ENCODE measurements at places on chromosomes 12 and 14.
A peak's percentile ranks its signal among the peaks of the same experiment; 100 is the strongest.

DNA sequence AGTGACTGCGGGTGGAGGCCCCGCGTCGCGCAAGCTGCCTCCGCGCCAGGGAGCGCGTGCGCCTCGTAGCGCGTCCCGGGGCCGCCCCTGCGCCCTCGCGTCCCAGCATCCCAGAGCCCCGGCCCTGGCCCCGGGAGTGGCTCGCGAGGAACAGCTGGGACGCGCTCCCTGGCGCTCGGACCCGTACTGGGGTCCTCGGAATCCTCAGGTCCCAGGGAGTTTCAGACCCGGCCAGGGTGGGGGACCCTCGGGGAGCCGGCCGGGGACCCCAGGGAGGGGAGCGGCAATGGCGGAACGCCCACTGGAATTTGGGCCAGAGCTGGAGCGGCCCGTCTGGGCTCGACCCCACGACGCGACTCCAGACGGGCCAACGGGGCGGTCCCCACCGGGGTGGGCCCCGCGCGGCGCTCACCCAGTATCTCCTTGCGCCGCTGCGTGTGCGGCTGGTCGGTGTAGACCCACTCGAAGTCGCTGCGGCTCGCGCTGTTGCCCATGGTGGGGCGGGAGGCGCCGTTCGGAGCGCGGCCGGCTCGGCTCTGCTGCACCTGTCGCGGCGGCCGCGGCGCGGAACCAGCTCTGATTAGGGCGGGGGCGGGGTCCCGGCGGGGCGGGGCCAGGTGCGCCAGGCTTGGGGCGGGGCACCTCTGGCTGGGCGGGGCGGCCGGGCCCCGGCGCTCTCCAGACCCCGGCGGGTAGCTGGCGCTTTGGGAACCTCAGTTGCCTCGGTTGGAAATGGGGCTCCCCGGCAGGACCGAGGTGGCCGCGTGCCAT is at the start of gene DEGS2:
DEGS2 (minus strand) TSS at position 552 of the 771 bp plus-strand sequence; CDS start at position 494, 58 bp downstream.
- no peak for DNase-seq

- DNase-seq: no peak
These were observed 3.6 kb upstream of the TTC7B start for GRCh38 chr14:90819734-90820393.

DNA sequence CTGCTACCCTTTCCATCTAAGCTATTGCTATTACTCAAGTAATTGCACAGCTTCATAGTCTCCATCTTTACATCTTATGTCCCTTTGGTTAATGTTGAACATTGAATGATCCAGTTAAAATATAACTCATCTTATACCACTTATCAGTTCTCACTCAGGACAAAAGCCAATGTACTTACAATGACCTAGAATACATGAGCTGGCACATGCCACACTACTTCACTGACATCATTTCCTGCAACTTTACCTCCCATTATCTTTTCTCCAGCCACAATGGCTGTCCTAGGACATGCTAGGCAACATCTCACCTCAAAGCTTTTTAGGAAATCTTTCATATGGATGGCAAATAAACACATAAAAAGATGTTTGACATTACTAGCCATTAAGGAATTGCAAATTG is 309.2 kb downstream of the FOXG1 start:
- DNase-seq: no peak

- DNase-seq: peak; percentile 42
These were observed 30.4 kb downstream of the DLGAP5 start for GRCh38 chr14:55160989-55161388.

DNA sequence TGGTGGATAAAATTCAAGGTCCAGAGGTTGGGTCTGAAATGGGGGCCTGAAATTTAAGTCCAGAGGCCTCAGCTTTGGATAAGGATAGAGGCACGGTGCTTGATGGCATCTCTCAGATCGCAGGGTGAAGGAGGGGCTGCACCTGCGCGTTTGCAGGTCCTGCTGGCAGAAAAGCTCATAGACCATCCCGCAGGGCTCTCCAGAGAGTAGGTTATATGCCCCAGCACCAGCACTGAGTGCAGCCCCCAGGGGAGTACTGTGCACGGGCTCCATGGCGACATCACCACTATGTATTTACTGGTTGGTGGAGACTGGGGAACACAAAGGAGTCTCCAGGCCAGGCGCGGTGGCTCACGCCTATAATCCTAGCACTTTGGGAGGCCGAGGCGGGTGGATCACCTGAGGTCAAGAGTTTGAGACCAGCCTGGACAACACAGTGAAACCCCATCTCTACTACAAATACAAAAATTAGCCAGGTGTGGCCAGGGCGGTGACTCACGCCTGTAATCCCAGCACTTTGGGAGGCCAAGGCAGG is 4.3 kb upstream of the CD63 start:
- no peak for DNase-seq

- no peak for DNase-seq
These were observed 67.8 kb downstream of the METTL25 start for GRCh38 chr12:82426081-82426480.

DNA sequence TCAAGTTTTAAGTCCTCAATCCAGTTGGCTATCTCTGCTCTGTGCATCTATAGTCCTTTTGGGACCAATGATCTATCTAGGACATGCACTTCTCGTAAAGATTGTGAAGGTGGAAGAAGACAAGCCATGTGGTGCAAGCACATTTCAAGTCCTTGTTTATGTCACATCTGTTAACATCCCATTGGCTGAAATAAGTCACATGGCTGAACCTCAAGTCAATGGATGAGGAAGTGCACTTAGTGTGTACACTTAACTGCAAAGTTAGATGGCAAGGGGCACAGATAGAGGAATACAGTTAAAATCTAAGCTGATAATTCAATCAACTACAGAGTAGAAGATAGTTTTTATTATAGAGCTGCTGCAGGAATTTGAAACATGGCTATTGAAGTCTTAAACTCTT is 362.8 kb upstream of the TBX3 start:
- DNase-seq: no peak

GRCh38 chr14:67392800-67393199 is 19.2 kb downstream of the PLEK2 start:
- no peak for DNase-seq

GRCh38 chr12:46627686-46628085 is 198.1 kb downstream of the SLC38A4 start:
- DNase-seq: no peak

- peak; percentile 64 for DNase-seq
These were observed 20.0 kb downstream of the CIT start for GRCh38 chr12:119857041-119857591.

GRCh38 chr12:9750276-9751203 is 10.2 kb downstream of the CD69 start:
- DNase-seq: peak; percentile 48

GRCh38 chr14:52110441-52111086 is 41.7 kb upstream of the NID2 start:
- DNase-seq: peak; percentile 75

- DNase-seq: no peak
These were observed 375.9 kb downstream of the GALC start for GRCh38 chr14:87617079-87617478.

DNA sequence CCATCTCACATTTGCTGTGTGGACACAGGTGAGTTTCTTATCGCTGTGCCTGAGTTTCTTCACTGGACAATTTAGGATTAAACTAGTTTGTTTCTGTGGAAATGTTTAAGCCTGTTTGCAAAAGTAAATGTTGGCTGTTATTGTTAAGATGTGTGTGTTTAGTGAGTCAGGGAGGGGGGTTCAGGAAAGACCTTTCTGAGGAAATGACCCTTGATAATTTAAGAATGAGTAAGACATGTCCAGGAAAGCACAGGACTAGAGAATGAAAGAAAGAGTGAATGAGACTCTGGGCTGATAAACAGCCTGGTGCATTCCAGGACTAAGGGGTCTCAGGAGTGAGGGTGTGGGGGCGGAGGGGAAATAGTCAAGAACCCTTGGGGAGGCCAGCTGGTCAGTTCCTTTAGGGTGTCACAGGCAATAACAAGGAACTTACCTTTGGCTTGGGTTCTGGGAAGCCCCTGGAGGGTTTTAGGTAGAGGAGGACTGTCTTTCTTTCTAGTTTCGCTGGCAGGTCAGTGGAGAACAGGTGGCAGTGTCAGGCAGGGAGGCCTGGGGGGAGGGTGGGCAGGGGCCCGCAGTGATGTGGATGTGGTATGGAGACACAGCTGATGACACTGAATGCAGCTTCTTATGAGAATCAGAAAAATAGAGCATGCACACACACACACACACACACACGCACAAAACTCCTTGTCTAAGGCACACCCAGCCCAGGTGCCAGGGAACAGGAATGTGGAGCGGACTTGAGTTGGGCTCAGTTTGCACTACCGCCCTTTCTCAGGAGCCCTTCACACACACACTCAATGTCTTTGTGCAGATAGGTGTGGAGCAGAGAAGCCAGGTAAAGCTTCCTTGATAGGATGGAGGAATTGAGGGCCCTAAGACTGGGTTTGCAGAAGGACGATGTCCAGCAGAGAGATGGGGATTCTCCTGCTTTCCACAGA is 1005.5 kb downstream of the VRK1 start:
- DNase-seq: no peak

DNA sequence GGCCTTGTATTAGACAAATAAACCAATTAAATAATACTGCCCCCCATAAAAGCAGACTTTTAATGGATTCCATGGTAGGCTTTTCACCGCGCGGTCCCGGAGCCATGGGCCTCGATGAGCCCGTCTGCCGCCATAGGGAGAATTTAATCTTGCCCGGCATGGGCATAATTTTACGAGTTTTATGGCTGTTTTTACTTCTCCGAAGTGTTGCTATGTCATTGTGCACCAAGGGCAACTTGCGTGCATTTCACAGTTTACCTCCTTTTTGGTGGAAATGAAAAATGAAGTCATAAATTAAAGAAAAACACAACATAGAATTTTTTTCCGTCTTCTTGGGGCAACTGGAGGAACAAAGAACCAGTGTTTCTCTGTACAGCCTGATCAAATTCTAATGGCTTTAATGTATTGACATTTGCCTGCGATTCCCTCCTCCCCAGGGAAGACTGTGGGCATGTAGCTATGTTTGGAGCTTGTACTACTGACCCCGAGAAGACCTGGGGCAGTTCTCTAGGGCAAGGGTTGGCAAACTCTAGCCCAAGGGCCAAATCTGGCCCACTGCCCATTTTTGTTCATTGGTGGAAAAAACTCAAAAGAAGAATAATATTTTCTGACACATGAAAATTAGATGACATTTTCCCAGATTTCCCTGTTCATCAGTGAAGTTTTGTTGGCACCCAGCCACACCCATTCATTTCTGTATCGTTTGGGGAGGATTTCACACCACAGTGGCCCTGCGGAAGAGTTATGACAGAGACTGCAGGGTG is 142.7 kb downstream of the CHST11 start:
- DNase-seq: no peak

- DNase-seq: peak; percentile 42
These were observed 31.0 kb upstream of the NPFF start for GRCh38 chr12:53538209-53538689.

DNA sequence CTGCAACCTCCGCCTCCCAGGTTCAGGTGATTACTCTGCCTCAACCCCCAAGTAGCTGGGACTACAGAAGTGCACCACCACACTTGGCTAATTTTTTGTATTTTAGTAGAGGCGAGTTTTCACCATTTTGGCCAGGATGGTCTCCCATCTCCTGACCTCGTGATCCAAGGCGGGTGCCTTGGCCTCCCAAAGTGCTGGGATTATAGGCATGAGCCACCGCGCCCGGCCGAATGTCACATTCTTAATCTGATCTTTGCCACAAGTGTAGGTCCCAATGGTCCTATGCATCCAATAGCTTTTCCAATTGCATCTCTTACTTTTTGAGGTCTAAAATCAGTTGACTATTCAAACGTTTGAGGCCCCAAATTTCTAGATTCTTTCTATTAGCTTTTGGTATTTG is 676.0 kb downstream of the SLC16A7 start:
- DNase-seq: no peak

- DNase-seq: no peak
These were observed 70.5 kb upstream of the ANO4 start for GRCh38 chr12:100724071-100724470.

- peak; percentile 63 for DNase-seq
These were observed 82.0 kb downstream of the ETV6 start for GRCh38 chr12:11731455-11731854.

DNA sequence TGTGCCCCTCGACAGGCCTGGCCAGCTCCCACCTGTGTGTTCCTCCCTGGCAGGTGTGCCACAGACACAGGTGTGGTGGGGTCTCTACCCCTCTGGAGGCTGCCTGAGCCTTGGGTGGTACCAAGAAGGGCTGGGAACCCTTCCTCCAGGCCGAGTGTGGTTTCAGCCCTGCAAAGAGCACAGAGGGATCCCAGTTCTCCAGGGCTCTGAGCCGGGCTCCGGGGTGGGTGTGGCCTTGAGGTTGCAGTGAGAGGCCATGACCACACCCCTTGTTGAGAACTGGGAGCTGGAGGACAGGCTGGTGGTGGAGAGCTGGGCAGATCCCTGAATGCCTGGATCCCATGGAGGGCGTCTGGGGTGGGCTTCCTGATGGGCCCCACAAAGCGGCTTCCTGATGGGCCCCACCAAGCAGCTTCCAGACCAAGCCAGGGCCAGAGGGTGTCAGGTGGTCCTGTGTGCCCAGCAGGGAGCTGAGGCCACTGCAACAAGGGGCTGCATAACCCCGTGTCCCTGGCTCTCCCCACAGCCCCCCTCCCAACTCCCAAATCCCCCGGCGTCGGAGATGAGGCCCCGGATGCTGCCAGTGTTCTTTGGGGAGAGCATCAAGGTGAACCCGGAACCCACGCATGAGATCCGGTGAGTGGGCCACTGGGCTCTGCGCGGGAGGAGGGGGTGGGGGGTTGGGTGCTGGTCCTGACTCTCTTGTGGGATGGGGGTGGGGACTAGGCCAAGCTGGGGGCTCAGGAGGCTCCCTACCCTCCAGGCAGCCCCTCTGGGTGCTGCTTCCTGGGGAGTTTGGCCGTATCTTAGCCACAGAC is 16.6 kb downstream of the RFLNA start:
- DNase-seq: no peak

DNA sequence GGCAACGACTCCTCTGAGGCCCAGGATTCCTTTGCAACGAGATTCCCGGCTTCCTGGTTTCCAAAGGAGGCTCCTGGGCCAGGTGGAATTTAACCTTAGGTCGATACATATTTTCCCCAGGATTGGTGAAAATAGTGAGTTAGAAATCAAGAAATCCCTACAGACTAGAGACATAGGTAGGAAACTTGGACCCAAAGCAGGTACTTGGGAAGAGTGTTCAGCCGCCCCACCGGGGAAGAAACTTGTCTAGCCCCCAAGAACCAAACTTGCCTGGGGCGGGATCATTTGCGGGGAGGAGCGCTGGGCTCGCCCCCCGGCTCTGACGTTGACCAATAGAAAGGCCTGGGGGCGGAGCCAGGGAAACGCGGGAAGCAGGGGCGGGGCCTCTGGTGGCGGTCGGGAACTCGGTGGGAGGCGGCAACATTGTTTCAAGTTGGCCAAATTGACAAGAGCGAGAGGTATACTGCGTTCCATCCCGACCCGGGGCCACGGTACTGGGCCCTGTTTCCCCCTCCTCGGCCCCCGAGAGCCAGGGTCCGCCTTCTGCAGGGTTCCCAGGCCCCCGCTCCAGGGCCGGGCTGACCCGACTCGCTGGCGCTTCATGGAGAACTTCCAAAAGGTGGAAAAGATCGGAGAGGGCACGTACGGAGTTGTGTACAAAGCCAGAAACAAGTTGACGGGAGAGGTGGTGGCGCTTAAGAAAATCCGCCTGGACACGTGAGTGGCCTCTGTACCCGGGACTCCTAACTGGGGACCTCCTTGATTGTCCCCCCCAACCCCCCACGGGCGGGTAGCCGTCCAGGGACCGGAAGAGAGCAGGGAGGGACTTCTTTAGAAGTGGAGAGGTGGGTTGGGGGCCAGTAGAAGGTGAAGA is at the start of gene CDK2:
CDK2 (plus strand) TSS at position 423 of the 874 bp plus-strand sequence; CDS start at position 602, 179 bp downstream.
- DNase-seq: peak; percentile 77
